Adrenal gland (tissue), 19 donors: ENCODE measurements at places on chromosomes 1 and 21. TPM values are rescaled to one million over a fixed set of nuclear protein-coding genes. Genes with fewer than 3 reads are reported as not detected.

Gene NBPF4
- polyA plus RNA-seq: not detected

Gene HMCN1
- 0.56 TPM for polyA plus RNA-seq

Gene PPP1R12B
- 5.7 TPM for polyA plus RNA-seq

Gene CELA3B
- polyA plus RNA-seq: not detected

Gene TMEM183A
- 23.4 TPM for polyA plus RNA-seq

Gene CRNN
- polyA plus RNA-seq: 1.0 TPM

Gene GATAD2B
- polyA plus RNA-seq: 14.2 TPM

Gene COL8A2
- polyA plus RNA-seq: 0.66 TPM

Gene CDC42BPA
- 7.4 TPM for polyA plus RNA-seq

Gene TP53BP2
- polyA plus RNA-seq: 6.0 TPM

Gene S100A16
- polyA plus RNA-seq: 95.3 TPM

Gene RAP1GAP
- 105 TPM for polyA plus RNA-seq

Gene NBPF3
- polyA plus RNA-seq: 15.3 TPM

Gene SLC5A9
- 0.22 TPM for polyA plus RNA-seq

Gene KCNE1
- 2.3 TPM for polyA plus RNA-seq

Gene FBLIM1
- polyA plus RNA-seq: 16.0 TPM

Gene CAMSAP2
- 35.6 TPM for polyA plus RNA-seq

Gene SPRR2F
- polyA plus RNA-seq: not detected

Gene SLC6A17
- 5.1 TPM for polyA plus RNA-seq

Gene ZBTB8A
- 1.3 TPM for polyA plus RNA-seq

Gene GSTM2
- polyA plus RNA-seq: 360 TPM

Gene BTBD19
- polyA plus RNA-seq: 4.8 TPM

Gene CRB1
- 0.40 TPM for polyA plus RNA-seq

Gene NFASC
- polyA plus RNA-seq: 24.6 TPM

Gene ETV3L
- not detected for polyA plus RNA-seq

Gene CFHR3
- 3.0 TPM for polyA plus RNA-seq

Gene DDOST
- 193 TPM for polyA plus RNA-seq

Gene CEPT1
- 17.0 TPM for polyA plus RNA-seq

Gene VANGL2
- polyA plus RNA-seq: 0.64 TPM

Gene RC3H1
- 3.6 TPM for polyA plus RNA-seq

Gene AADACL4
- polyA plus RNA-seq: 0.10 TPM

Gene ANGPTL1
- 21.4 TPM for polyA plus RNA-seq

Gene KCNN3
- 0.80 TPM for polyA plus RNA-seq

Gene RORC
- polyA plus RNA-seq: 1.7 TPM

Gene SLC22A15
- polyA plus RNA-seq: 11.4 TPM

Gene SERINC2
- polyA plus RNA-seq: 34.0 TPM

Gene SPRR1A
- polyA plus RNA-seq: not detected

Gene TSPAN1
- 4.7 TPM for polyA plus RNA-seq

Gene CD1E
- not detected for polyA plus RNA-seq

Gene THEM5
- polyA plus RNA-seq: not detected

Gene SV2A
- 12.8 TPM for polyA plus RNA-seq

Gene CLEC20A
- not detected for polyA plus RNA-seq
